Stimulated activated CD4-positive, alpha-beta T cell treated with anti-CD3 and anti-CD28 coated beads, Interleukin-15, amount 100 ng/mL, for 1 hour (primary cell): ENCODE measurements at places on chromosomes 7 and 10.

GRCh38 chr10:130043491-130043890 lies 67.1 kb downstream of the C10orf143 start:
- DNase-seq: no peak

DNA sequence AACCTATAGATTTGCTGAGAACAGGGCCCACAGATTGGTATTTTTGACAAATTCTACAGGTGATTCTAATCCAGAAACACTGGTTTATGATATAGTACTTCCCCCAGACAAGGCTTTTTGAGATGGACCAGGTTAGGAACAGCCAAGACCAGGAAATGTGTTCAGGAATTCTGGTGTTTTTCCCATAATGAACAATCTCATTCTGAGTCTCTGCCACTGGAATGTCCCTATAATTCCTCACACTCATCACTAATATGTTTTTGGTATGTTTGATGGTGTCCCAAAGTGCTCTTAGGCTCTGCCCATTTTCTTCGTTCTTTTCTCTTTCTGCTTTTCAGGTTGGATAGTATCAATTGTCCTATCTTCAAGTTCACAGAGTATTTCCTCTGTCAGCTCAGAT lies 107.2 kb upstream of the IGFBP3 start:
- no peak for DNase-seq

DNA sequence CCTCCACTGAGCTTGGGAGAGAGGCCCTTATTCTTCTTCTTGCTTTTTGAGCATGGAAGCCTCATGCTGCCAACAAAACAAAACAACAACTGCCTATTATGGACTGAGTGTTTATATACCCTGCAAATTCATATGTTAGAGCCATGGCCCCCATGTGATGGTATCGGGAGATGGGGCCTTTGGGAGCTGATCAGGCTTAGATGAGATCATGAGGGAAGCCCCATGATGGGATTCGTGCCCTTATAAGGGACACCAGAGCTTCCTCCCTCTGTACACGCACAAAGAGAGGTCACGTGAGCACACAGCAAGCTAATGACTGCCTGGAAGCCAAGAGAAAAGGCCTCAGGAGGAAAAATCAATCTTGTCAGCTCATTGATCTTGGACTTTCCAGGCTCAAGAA lies 235.0 kb downstream of the FANK1 start:
- no peak for DNase-seq

DNA sequence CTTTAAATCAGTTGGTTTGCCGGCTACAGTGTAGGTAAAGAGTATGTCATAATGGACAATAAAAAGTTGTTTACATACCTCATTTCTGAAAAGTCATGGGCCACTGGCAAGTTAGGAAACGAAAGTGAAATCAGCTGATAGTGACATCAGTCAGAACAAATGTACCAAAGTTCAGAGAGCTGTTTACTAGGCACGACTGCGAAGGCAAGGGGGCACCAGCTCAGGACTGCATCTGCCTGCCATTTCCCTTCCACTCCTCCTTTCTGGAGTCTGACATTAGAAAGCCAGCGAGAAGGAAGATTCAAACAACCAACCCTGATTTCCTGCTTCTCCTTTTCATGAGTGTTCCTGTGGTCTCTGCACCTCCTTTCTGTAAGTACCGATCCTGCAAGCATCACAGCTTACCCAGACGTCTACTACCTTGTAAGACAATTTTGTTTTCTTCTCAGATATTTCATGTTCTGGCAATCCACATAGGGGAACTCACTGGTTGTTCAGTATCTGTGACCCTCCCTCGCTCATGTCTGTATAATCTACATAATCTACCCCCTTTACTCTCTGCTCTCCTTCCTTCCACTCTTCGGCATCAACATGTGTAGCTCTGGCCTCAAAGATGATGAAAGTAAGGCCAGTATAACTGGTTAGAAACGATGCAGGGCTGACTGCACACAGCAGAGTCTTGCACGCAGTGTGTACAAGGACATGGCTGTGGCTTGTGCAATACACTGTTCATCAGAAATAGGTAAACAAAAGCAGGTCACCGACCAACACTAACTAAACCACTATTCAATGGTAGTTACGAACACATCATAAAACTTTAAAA lies at the start of gene TMEM140:
TSS of gene TMEM140 (plus strand) at position 174 of the 823 bp plus-strand sequence. CDS start 16,370 bp downstream, outside the sequence.
- DNase-seq: no peak

- DNase-seq: no peak
Measured at GRCh38 chr10:116418389-116418788, 9.3 kb upstream of the PNLIPRP3 start.

DNA sequence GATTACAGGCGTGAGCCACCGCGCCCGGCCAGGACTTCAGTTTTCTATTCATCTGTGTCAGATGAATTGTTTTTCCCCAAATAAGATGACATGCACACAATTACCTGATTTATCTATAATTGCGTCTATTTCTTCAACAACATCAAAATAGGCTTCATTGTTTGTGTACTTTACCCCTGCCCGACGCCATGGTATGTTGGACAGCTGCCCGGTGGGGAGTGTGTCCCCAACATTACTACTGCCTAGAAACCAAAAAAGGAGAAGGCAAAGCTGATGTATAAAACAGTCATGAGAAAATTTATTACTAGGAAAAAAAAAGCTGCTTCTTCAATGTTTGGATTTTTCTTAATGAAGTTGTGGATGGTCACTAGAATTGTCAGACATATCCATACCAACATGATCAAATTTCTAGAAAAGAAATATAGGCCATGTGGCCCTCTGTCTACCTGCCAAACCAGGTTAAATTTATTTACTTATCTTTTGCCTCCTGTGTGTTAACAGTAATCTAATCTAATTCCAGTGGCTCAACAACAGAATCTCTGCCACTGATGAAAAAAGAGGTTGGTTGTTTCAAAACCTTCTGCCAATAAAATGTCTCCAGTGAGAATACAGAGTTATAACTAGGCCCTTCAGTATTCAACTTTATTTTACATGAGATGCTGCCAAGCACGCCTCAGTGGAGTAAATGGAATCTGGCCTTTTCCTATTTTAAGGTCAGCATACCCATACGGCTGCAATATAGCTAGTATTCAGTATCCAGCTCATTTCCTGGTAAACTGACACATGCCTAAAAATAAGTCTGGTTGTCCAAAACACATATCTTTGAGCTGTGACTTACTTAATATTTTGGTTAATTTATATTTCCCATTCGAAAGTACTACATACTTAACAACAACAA lies 16.5 kb downstream of the AP3M1 start:
- no peak for DNase-seq

- DNase-seq: no peak
Measured at GRCh38 chr10:102781090-102781920, 37.6 kb downstream of the WBP1L start.

DNA sequence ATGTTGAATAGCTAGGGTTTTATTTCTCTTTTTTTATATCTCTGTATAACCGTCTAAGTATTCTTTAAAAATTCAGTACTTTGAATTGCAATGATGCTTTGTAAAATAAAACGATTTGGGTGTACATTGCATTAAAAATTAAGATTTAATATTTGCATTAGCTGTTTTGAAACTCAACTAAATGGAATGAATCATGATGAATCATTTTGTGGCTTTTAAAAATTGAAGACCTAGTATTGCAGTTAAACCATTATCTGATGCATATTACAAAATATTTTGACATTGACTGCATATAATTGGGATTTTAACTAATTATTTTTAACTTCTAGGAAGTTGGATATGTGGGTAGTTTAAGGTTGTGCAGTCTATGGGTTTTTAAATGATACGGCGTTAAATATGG lies 314.0 kb downstream of the CDK14 start:
- no peak for DNase-seq

- no peak for DNase-seq
Measured at GRCh38 chr7:127983804-127984332, 47.4 kb downstream of the LRRC4 start.

DNA sequence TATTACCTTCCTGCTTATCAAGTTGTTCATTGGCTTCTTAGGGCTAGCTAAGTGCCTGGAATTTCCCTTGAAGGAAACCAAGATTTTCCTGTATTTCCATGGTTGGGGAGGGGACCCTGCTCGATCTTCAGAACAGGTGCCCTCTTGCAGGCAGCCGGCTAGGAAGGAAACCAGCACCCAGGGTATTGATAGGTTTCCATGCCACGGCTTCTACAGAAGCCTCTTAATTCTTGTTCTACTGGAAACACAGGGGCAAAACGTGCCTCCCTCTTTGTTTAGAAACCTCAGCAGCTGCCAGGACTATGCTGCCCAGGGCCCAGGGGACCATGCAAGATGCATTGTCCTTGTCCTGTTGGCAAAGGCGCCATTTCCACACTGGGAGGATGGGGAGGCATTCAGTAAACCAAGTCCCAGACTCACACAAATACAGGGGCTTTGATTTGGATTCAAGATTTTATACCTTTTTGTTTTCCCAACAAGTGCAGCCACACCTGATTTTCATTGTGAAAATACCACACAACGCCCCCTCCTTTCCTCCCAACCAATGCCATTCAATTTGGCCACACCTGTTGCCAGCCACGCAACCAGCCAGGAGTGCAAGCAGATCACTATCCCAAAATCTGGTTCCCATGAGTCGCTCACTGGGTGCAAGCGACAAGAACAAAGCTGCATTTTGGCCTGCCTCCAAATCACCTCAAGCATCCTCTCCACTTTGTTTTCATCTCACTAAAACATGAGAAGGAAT lies 29.6 kb downstream of the C10orf71 start:
- DNase-seq: no peak

- DNase-seq: no peak
Measured at GRCh38 chr10:61257956-61258496, 195.2 kb downstream of the TMEM26 start.

GRCh38 chr7:48141521-48141920 lies 29.7 kb upstream of the ABCA13 start:
- no peak for DNase-seq

- no peak for DNase-seq
Measured at GRCh38 chr7:17005271-17005670, 123.5 kb upstream of the AGR3 start.

GRCh38 chr7:153470004-153470671 lies 582.1 kb upstream of the DPP6 start:
- no peak for DNase-seq

GRCh38 chr10:61465901-61466632 lies 12.9 kb upstream of the TMEM26 start:
- no peak for DNase-seq

- DNase-seq: no peak
Measured at GRCh38 chr7:131554880-131555516, 1.4 kb downstream of the PODXL start.

DNA sequence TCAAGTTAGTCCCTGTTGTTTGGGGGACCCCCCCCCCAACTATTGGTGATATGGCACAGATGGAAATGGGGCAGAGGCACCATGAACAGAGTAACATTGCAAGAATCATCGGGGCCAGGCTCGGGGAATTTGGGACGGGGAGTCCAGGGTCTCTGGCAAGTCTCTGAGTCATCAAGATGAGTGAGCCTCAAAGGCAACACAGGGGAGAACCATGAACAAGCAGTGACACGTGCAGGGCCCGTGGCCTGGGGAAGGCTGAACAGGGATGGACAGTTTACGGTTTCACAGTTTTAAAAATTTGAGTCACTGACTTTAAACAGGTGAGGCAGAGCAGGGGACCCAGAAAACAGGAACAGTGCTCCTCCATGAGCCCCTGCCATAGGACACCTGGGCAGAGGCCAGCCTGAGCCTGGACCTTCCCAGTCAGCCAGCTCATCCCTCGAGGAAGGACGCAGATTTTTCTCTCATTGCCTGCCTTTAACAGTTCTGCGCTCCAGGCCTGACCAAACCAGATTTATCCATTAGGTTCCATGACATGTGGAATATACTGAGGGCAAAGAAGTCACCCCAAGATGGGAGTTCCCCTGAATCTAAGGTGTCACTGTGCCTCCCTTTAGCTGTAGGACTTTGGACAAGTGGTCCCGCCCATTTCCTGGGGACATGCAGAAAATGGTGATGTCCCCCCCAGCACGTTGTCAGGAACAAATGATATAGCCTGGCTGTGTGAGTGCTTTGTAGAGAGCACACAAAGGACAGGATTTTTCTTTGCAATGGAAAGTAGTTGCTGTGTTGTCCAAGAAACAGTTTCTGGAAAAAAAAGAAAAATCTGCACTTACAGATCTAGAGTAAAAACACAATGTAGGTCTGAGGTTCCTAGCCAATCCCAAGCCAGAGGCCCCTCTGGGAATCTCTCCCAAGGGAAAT lies 23.8 kb downstream of the CHST15 start:
- DNase-seq: no peak

DNA sequence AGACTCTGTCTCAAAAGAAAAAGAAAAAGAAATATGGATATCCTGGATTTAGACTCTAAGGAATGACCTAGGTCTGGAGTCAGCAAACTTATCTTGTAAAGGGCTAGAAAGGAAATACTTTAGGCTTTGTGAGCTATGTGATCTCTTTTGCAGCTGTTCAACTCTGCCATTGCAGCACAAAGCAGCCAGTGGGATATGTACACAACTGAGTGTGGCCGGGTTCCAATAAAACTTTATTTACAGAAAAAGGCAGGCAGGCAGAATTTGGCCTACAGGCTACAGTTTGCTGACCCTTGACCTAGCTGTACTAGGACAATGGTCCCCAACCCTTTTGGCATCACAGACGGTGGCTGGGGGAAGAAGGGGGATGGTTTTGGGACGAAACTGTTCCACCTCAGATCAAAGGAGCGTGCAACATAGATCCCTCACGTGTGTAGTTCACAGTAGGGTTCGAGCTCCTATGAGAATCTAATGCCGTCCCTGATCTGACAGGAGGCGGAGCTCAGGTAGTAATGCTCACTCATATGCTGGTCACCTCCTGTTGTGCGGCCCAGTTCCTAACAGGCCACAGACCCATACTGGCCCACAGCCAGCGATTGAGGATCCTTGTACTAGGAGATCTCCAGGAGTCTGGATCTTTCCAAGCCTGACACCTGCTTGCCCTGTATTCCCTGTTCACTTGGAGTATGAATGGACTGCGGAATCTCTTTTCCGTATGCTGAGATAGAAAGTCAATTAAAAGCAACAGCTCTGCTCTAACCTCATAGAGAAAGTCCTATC lies 63.0 kb downstream of the CUL1 start:
- no peak for DNase-seq

DNA sequence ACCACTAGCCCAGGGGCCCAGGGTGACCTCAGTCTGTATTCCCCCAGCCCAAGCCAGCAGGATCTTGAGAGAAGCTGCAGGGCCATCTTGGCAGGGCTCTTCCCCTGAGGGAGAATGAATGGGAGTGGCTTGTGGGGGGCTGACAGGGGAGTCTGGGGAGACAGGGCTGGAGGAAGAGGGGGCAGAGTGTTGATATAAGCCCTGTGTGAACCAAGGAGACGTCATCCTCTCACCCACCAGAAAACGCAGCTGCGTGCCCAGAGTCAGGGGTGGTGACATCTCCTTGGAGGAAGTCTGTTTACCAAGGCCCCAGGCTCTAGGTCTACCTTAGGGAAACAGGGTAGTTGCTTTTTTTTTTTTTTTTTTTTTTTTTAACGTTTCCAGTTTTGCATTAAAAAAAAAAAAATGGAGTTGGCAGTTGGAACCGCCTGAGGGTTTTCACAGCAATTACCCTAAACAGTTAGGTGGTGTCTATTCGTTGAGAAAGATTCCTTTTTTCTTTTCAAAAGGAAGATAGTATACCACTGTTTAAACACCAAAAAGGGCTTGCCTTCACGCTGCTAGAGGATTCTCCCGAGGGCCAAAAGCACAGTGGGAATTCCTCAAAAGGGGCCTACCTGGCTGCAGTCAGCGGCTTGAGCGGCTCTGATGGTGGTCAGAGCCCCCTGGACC lies 113.8 kb downstream of the PRPF18 start:
- no peak for DNase-seq

GRCh38 chr7:116593359-116594075 lies 68.7 kb downstream of the CAV1 start:
- DNase-seq: no peak
